Colonic mucosa (tissue), 4 donors: ENCODE measurements at places on chromosomes 6 and 20. TPM values are rescaled to one million over a fixed set of nuclear protein-coding genes. Genes with fewer than 3 reads are reported as not detected.

Gene SYCP2
- total RNA-seq: 0.74 TPM

Gene C20orf144
- not detected for total RNA-seq

Gene HSPA1A
- 248 TPM for total RNA-seq

Gene KIAA0408
- total RNA-seq: 1.6 TPM

Gene SDCBP2
- 345 TPM for total RNA-seq

- H3K36me3 ChIP-seq: no peaks in the 10 kb centered on the region
- H3K27me3 ChIP-seq: no peaks in the 10 kb centered on the region
- H3K4me1 ChIP-seq: no peaks in the 10 kb centered on the region
- DNase-seq: no peak
- H3K4me3 ChIP-seq: no peak overlapping the region
Observed at GRCh38 chr6:131877999-131878789, 70.4 kb downstream of the ENPP1 start.

DNA sequence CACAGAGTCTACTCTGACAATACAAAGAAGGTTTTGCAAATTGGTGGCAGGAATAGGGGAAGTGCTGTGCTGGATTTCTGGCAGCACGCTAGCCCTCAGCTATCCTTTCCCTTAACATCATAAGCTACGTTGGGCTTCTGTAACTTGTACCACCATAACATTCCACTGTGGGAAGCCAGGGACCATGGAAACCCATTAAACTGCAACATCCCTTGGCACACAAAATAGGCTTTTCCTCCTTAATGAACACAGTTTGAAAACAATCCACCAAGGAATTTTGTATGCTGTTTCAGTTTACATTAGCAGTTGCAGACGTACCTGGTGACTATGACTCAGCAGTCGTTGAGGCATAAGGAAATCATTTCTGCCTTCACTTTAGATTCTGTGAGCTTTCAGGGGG, 203.9 kb upstream of the RAB32 start:
- no peak overlapping the region for H3K4me3 ChIP-seq
- H3K27ac ChIP-seq: no peak overlapping the region

- no peak for DNase-seq
- peaks cover 10% of the 10 kb centered on the region for H3K36me3 ChIP-seq
- no peaks in the 10 kb centered on the region for H3K4me1 ChIP-seq
- H3K4me3 ChIP-seq: no peak overlapping the region
- no peaks in the 10 kb centered on the region for H3K27me3 ChIP-seq
- no peak overlapping the region for H3K27ac ChIP-seq
Observed at GRCh38 chr20:481167-481566, 18.8 kb upstream of the TBC1D20 start.

DNA sequence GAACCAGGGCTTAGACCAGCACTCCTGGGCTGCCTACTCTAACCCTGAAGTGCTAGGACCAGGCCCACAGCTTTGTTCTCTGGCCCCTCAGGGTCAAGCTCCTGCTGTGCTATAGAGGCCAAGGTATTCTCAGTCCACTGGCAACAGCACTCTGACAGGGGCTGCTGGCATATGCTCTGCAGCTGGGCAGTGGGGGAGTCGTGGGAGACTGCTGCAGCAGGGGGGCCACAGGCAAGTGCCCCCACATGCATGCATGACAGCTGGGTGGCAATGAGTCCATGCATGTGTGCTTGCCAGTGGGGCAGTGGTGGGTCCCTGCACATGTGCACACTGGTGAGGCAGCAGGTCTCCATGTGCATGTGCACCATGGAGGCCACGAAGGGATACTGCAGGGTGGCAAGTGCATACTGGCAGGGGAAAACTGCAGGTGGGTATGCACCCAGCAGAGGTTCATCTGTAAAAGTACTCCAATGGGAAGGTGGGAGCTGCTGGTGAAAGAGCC, 364.9 kb upstream of the IRAK1BP1 start:
- H3K27ac ChIP-seq: no peak overlapping the region
- H3K4me1 ChIP-seq: no peaks in the 10 kb centered on the region
- H3K4me3 ChIP-seq: no peak overlapping the region

GRCh38 chr6:26657256-26657655, 2.3 kb downstream of the ZNF322 start:
- peaks cover 8% of the 10 kb centered on the region for H3K4me1 ChIP-seq
- DNase-seq: no peak
- H3K27me3 ChIP-seq: no peaks in the 10 kb centered on the region
- H3K4me3 ChIP-seq: no peak overlapping the region
- no peaks in the 10 kb centered on the region for H3K36me3 ChIP-seq
- no peak overlapping the region for H3K27ac ChIP-seq

GRCh38 chr6:143165315-143165855, 104.7 kb downstream of the AIG1 start:
- no peaks in the 10 kb centered on the region for H3K4me1 ChIP-seq
- H3K4me3 ChIP-seq: no peak overlapping the region
- H3K27me3 ChIP-seq: no peaks in the 10 kb centered on the region
- H3K36me3 ChIP-seq: no peaks in the 10 kb centered on the region
- no peak overlapping the region for H3K27ac ChIP-seq
- no peak for DNase-seq

DNA sequence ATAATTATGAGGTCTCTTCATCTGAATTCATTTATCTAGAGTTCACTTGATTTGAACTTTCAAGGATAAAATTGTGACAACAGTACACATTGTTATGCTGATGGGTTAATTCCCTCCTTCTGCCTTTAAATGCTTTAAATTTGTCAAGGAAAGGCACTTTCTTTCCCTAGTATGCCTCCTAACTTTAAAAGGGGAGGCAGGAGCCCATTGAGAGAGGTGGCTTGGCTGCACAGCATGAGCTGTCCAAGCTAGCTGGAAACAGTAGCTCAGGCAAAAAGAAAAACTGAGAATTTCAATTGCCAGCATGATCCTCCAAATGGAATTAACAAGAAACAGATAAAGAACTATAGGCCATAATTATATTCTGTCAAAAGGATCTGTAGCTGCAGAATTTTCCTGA, 243.3 kb upstream of the GRIK2 start:
- no peaks in the 10 kb centered on the region for H3K4me1 ChIP-seq
- no peaks in the 10 kb centered on the region for H3K36me3 ChIP-seq
- no peak for DNase-seq
- H3K27ac ChIP-seq: no peak overlapping the region
- H3K27me3 ChIP-seq: no peaks in the 10 kb centered on the region
- H3K4me3 ChIP-seq: no peak overlapping the region

GRCh38 chr6:6892744-6893583, 214.8 kb upstream of the RREB1 start:
- no peak for DNase-seq
- H3K4me1 ChIP-seq: peaks cover 8% of the 10 kb centered on the region
- H3K27me3 ChIP-seq: no peaks in the 10 kb centered on the region
- no peak overlapping the region for H3K27ac ChIP-seq
- H3K36me3 ChIP-seq: no peaks in the 10 kb centered on the region
- H3K4me3 ChIP-seq: no peak overlapping the region

GRCh38 chr6:96943555-96944215, 19.2 kb downstream of the KLHL32 start:
- DNase-seq: no peak
- H3K27ac ChIP-seq: no peak overlapping the region
- H3K4me3 ChIP-seq: no peak overlapping the region
- no peaks in the 10 kb centered on the region for H3K27me3 ChIP-seq
- H3K4me1 ChIP-seq: no peaks in the 10 kb centered on the region

DNA sequence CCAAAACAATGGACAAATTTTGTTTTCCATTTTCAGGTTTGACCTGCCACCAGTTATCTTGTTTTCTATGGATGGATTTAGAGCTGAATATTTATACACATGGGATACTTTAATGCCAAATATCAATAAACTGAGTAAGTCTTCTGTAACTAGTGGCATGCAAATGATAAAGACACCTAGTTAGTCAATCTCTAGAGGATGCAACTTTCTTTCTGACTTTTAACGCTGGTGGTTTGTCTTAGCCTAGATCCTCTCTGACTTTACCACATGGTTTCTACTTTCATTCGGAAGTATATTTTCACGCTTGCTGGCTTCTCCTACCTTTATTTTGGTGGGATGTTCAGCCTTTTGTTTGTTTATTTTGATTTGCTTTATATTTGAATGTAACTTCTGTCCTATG, 21.2 kb downstream of the ENPP3 start:
- no peaks in the 10 kb centered on the region for H3K4me1 ChIP-seq
- no peak overlapping the region for H3K4me3 ChIP-seq
- no peak for DNase-seq
- H3K27me3 ChIP-seq: no peaks in the 10 kb centered on the region

GRCh38 chr6:37004044-37004980, 1.1 kb upstream of the FGD2 start:
- no peak overlapping the region for H3K27ac ChIP-seq
- H3K27me3 ChIP-seq: no peaks in the 10 kb centered on the region
- DNase-seq: no peak
- no peaks in the 10 kb centered on the region for H3K36me3 ChIP-seq
- no peak overlapping the region for H3K4me3 ChIP-seq
- H3K4me1 ChIP-seq: no peaks in the 10 kb centered on the region
